ENCODE measurements at places on chromosomes 3 and 15. TPM values are rescaled to one million over a fixed set of nuclear protein-coding genes. Genes with fewer than 3 reads are reported as not detected.

DNA sequence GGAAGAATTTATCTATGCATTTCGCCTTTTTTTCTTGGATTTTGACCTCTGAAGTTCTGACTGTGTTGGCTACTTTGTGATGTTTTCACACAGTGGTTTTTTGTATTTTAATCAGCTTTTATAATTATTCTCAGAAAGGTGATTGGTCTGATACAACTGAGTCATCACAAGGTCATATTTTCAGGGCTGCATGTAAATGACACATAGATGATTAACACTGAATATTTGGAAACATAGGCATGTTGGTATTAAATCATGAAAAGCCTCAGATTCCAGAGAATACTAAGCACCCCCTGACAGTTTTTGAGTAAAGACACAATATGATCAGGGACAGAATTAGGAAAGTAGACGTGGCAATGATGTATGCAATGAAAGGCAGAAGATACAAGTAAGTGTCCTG, 175.5 kb upstream of the SLCO3A1 start:
- DNase-seq: no peak
- no peak overlapping the region for H3K4me3 ChIP-seq
- no peak overlapping the region for H3K27ac ChIP-seq
- H3K36me3 ChIP-seq: no peaks in the 10 kb centered on the region
- peaks cover 6% of the 10 kb centered on the region for H3K27me3 ChIP-seq
- H3K4me1 ChIP-seq: no peaks in the 10 kb centered on the region

DNA sequence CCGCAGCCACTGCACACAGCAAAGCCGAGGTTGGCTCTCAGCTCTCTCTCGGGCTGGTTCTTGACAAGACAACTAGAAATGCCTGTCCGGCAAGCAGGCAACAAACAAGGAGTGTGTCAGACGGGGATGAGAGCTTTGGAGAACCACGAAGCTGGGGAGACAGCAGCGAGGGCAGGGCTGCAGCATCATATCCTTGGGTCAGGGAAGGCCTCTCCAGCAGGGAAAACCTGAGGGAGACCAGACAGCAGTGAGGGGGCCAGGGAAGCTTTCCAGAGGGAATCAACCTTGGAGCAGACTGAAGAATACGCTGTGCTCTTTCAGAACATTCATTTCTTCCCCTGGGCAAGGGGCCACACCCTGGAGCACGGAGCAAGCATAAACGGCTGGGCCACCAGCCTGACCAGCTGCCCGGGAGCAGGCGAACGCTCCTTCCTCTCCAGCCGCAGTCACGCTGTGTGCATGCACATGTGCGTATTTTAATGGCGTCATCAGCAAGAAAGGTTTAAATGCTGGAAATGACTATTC, 58.7 kb downstream of the CHSY1 start:
- H3K27me3 ChIP-seq: no peaks in the 10 kb centered on the region
- H3K4me3 ChIP-seq: no peak overlapping the region
- H3K36me3 ChIP-seq: no peaks in the 10 kb centered on the region
- DNase-seq: no peak

SPSB4 gene
- 1.3 TPM for total RNA-seq

POPDC2 gene
- 1.1 TPM for total RNA-seq

DNA sequence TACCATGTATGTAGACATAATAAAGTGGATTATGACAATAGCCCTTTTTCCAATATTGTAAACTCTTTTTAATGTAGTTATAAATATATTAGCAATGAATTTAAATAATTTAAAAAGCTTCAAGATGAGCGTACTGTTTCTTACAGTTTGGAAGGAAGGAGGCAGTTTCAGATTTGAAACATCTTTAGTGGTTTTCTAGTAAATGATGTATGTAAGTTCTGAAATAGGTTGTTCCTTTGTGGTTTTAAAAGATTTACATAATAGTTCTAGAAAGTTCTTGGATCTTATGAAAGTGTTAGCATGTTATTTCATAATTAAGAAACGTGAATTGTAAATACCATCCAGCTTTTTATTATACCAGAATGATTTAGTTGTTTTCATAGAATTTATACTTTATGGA, 16.0 kb downstream of the DNAJC19 start:
- H3K27ac ChIP-seq: no peak overlapping the region
- no peaks in the 10 kb centered on the region for H3K27me3 ChIP-seq
- no peak overlapping the region for H3K4me3 ChIP-seq
- peaks cover 3% of the 10 kb centered on the region for H3K36me3 ChIP-seq
- H3K4me1 ChIP-seq: no peaks in the 10 kb centered on the region
- no peak for DNase-seq

CASR gene
- total RNA-seq: not detected

DNA sequence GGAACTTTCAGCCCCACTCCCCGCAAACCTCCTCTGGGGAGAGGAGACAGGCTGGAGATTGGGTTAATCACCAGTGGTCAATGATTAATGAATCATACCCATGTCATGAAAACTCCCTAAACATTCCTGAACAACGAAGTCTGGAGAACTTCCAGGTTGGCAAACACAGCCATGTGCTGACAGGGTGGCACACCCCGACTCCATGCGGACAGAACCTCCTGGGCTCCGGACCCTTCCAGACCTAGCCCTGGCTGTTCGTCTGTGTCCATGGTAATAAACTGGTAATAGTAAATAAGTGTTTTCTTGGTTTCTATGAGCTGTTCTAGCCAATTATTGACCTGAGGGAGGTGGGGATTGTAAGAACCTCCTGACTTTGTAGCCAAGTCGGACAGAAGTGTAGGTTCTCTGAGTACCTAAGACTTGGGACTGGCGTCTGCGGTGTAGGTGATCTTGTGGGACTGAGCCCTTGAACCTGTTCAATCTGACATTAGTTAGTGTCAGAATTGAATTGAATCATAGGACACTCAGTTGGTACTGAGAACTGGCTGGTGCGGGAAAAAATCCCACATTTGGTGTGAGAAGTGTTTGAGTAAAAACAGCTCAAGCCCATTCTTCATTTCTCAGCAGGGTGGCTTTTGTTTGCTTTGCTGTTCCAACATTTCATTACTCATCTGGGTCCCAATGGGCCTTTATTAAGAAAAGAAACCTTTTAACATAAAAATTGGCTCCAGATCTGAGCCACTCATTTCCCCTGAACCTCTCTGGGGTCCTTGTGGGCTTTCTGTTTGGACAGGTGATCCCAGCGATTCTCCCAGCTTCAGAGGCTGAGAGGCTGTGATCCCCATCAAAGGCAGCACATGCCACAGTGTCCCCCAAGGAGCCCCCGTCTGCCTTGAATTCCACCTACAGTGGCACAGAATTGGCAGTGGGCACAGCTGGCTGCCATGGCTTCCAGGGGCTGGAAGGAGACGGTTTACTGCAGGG, 151.0 kb downstream of the TJP1 start:
- no peak for DNase-seq
- H3K4me3 ChIP-seq: no peak overlapping the region
- H3K27ac ChIP-seq: no peak overlapping the region
- H3K36me3 ChIP-seq: no peaks in the 10 kb centered on the region
- no peaks in the 10 kb centered on the region for H3K27me3 ChIP-seq

Measured in breast epithelium (tissue), 4 donors.